ENCODE measurements at places on chromosomes 2 and 18.

- no peak for DNase-seq
Measured at GRCh38 chr2:136298631-136299030, 180.7 kb upstream of the CXCR4 start.

- no peak for DNase-seq
Measured at GRCh38 chr2:7083580-7084509, 166.6 kb downstream of the RNF144A start.

DNA sequence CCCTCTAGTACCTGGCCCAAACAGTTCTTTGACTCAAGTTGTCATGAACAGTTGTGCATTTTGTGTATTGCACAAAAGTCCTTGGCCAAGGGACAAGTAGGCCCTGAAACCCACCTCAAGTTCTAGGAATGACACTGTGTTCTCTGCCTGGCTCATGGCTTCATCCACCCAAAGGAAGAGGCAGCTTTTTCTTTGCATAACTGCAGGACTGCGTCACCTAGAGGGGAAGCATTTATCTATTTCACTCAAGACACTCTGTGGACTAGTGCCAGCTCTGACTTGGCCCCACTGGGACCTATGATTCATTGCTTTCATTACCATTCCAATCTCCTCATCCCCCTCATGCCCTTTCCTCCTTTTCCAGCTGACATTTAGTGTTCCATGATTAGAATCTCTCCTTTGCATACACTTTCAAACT is 119.3 kb upstream of the SIX2 start:
- DNase-seq = peak; percentile 55

DNA sequence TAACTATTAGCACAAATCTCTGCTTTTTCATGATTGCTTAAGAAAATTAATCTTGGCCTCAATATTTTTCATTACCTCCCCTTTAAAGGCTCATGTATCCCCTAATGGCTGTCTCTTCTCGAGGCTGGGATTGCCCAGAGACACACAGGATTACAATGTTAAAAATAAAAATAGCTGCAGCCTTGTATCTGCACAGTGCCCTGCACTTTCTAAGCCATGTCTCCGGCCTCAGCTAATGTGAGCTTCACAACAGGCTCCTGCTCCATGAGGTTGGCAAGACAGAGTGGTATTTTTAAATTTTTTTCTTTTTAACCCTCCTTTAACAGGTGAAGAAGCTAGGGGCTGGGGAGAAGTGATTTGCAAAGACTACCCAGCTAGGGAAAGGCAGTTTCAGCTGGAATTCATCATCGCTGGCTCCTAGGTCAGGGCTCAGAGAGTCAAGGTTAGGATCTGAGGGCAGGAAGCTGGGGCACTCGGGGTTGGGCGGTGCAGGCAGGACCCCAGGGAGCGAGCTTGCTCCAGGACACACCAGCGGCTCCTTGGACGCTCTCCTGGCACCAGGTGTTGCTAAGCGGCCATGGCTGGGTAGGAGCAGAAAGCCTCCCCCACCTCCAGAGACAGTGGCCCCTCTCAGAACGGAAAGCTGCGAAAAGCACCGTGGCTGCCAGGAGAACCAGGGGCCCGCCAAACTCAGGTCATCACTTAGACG is 135.6 kb downstream of the SMAD2 start:
- no peak for DNase-seq

DNA sequence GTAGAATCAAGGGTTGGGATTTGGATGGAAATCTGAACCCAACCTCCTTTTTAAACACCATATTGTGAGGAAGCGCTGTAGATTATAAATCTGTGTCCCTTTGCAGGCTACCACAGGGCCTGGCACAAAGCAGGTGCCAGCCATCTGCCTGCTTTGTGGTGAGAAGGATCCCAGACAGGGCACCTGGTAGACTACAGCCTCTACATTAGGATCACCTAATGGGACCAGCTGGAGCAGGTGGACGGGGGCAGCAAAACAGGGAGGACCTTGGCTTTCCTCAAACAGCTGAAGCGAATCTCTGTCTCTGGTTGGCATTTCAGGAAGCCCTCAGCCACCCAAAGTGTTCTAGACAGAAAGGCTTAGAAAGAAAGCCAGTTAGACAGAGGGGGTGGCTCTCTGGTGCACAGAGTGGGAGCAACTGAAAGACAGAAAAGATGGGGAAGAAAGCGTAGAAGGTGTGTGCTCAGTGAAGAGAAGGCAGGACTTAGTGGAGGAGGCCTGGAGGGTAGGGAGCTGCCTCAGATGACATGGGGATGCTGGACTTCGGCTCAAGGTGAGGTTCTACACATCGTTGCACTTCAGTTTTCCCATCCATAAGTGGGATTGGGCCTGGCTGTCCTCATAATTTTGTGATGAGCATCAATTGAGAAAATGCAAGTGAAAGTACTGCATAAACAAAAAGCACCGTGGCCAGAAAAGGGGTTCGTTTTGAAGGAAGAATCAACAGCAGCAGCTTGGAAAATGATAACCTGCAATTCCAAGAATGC is 350.8 kb downstream of the CYRIA start:
- DNase-seq = no peak

- no peak for DNase-seq
Measured at GRCh38 chr2:215364157-215365155, 52.6 kb downstream of the ATIC start.

GRCh38 chr2:196851088-196851487 is 41.9 kb upstream of the C2orf66 start:
- no peak for DNase-seq
